Stimulated activated CD4-positive, alpha-beta T cell treated with anti-CD3 and anti-CD28 coated beads, Interleukin-15, amount 100 ng/mL, for 48 hours (primary cell): ENCODE measurements at places on chromosomes 4 and X.
A peak's percentile ranks its signal among the peaks of the same experiment; 100 is the strongest.

- no peak for DNase-seq
Measured at GRCh38 chr4:132195176-132195575, 953.9 kb upstream of the PCDH10 start.

DNA sequence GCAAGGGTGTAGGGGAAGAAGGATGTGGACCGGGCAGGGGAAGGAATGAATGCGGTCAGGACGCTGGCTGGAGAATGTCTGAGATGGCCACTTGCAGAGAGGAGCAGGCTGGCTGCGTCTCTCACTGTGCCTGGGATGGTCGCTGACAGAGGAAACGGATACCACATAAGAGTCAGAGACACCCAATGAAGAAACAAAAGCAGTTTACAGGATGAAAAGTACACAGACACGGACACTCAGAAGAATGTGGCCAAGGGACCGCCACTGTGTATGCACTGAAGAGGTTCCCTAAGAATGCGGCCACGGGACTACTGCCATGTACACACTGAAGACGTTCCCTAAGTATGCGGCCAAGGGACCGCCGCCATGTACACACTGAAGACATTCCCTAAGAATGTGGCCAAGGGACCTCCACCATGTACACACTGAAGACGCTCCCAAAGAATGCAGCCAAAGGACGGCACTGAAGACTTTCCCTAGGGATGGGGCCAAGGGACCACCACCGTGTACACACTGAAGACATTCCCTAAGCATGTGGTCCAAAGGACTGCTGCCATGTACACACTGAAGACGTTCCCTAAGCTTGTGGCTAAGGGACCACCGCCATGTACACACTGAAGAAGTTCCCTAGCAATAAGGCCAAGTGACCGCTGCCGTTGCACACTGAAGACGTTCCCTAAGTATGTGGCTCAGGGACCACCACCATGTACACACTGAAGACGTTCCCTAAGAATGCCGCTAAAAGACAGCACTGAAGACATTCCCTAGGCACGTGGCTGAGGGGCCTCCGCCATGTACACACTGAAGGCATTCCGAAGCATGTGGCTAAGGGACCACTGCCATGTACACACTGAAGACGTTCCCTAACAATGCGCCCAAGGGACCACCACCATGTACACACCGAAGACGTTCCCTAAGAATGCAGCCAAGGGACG lies 32.2 kb downstream of the DHRSX start:
- DNase-seq, result no peak

- no peak for DNase-seq
Measured at GRCh38 chr4:80263541-80264351, 2.7 kb upstream of the FGF5 start.

DNA sequence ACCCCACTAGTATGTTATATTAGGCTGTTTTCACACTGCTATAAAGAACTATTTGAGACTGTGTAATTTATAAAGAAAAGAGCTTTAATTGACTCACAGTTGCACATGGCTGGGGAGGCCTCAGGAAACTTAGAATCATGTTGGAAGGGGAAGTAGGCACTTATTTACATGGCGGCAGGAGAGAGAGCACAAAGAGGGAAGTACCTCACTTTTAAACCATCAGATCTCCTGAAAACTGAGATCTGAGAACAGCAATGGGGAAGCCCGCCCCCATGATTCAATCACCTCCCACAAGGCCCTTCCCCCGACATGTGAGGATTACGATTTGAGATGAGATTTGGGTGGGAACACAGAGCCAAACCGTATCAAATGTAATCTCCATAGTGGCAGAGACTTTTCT lies 45.4 kb upstream of the XK start:
- DNase-seq, result no peak

DNA sequence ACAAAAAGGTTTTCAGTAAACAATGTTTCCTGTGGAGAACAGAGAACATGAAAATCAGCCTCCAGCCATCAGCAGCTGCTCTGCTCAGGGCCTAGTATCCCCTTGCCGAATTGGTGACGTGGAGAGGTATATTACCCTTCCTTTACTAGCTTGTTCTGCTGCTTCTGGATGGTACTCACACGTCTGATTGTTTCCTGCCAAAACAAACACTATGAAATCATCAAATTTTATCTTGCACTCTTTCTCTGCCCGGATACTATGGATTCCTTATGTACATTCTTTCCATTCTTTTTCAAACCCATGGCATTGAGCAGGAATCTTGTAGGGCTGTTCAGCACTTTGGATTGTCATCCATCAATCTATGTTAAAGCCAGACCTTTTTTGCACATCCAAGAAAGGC lies 18.8 kb upstream of the METAP1 start:
- DNase-seq, result no peak

- DNase-seq, result no peak
Measured at GRCh38 chrX:153831429-153832150, 1.2 kb upstream of the PDZD4 start.

GRCh38 chr4:40349561-40350198 lies 14.5 kb downstream of the CHRNA9 start:
- no peak for DNase-seq

- no peak for DNase-seq
Measured at GRCh38 chr4:80407246-80407645, 71.7 kb downstream of the CFAP299 start.

GRCh38 chrX:116435597-116435996 lies 809 bp upstream of the SLC6A14 start:
- no peak for DNase-seq

- DNase-seq, result no peak
Measured at GRCh38 chr4:166064721-166065120, 191.7 kb downstream of the TLL1 start.

GRCh38 chr4:171813526-171814250 lies 484 bp downstream of the GALNTL6 start:
- no peak for DNase-seq

GRCh38 chr4:186698028-186698427 lies 25.6 kb downstream of the FAT1 start:
- DNase-seq, result no peak

DNA sequence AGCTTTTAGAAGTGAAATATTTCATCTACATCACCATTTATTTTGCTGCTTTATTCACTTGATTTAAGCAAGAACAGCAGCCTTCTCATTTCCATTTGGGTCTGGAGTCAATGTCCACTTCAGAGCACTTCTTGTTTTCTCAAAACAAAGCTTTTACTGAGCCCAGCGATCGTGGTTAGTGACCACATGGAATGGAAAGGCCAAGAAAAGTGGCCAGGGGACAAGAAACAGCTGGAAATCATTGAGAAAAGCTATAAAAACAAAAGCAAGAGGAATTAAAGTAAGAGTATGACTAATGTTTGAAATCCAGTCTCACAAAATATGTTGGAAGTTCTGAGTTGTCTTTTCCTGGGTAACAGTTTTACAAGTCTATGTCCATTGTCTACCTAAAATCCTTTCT lies 328.4 kb upstream of the INTU start:
- DNase-seq, result no peak

- no peak for DNase-seq
Measured at GRCh38 chr4:153763404-153763803, 3.6 kb upstream of the RNF175 start.

GRCh38 chr4:1872870-1873269 lies 1.7 kb downstream of the NSD2 start:
- no peak for DNase-seq

- peak; percentile 60 for DNase-seq
Measured at GRCh38 chr4:47686294-47686872, 151.5 kb downstream of the CORIN start.

GRCh38 chrX:10098270-10098713 lies 58.5 kb upstream of the CLCN4 start:
- peak; percentile 48 for DNase-seq

GRCh38 chr4:57077550-57078343 lies 32.4 kb downstream of the IGFBP7 start:
- DNase-seq, result no peak

DNA sequence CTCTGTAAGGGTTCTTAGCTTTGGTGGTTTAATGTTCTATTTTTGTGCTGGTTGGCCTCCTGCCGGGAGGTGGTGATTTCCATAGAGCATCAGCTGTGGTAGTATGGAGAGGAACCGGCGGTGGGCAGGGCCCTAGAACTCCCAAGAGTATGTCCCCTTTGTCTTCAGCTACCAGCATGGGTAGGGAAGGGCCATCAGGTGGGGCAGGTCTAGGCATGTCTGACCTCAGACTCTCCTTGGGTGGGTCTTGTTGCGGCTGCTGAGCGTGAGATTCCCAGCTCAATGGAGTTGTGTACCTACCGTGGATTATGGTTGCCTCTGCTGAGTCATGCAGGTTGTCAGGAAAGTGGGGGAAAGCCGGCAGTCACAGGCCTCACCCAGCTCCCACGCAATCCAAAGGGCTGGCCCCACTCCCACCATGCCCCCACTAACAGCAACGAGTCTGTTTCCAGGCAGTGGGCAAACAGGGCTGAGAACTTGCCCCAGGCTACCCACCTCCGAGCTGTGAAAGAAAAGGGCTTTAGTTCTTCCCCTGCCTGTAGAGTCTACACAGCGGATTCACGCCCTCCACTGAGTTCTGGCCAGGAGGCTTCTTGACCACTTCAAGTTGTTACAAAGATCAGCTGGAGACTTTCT lies 235.9 kb downstream of the RPA4 start:
- no peak for DNase-seq

- DNase-seq, result no peak
Measured at GRCh38 chr4:116665716-116666115, 419.7 kb downstream of the TRAM1L1 start.

- DNase-seq, result no peak
Measured at GRCh38 chr4:170388255-170388654, 298.5 kb upstream of the AADAT start.

GRCh38 chr4:160537681-160538080 lies 1434.8 kb downstream of the RAPGEF2 start:
- DNase-seq, result no peak

GRCh38 chr4:18247189-18247588 lies 225.6 kb upstream of the LCORL start:
- DNase-seq, result no peak

DNA sequence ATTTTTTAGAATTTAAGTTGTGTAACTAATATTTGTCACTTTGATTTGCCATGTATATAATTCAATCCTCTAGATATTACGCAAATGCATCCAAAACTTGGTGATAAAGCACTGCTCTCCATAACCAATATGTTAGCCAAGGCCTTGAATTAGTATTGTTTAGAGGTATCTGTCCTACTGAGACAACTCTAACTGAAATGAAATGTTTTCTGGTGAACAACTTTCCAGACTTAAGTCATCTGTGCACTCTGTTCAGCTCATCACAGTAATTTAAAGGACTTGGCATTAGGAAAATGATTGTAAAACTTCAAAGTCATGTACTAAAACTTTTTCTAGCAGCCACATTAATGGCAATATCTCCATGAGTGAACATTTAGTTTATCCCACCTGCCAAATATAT lies 73.1 kb downstream of the HPGD start:
- no peak for DNase-seq

DNA sequence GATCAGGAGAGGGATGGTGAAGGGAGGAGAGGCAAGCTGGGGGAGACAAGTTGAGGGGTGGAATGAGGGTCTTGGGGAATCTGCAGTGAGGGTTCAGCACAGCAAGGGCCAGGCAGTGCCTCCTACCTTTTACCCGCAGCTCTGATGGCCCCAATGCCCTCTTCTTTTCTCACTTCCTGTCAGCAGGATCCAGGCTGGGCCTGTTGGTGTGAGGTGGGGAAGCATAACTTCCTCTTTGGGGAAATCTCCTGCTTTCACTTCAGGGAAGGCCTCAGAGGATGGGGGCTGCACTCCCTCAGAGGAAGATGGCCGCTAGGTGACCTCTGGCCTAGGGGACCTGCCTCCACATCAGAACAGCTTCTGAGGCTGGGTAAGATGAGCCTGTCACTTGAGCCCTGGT lies 36.5 kb downstream of the EFNB1 start:
- DNase-seq, result no peak

GRCh38 chrX:134732152-134732551 lies 73.9 kb upstream of the PLAC1 start:
- no peak for DNase-seq

DNA sequence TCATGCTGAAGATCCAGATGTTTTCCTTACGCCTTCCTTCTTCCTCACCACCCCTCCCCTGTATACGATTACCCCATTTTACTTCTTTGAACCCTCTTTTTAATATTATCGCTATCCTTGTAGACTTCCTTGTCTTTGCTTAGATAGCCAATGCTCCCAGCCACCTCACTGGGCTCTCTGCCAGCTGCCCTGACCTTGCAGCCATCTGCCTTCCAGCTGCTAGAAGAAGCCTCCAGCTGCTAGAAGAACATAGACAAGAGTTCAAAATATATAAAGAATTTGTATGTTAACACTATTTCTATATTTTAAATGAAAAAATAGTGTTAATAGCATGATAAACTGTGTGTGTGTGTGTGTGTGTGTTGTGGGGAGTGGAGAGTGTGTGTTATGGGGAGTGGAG lies 374.7 kb downstream of the ANKRD50 start:
- no peak for DNase-seq

DNA sequence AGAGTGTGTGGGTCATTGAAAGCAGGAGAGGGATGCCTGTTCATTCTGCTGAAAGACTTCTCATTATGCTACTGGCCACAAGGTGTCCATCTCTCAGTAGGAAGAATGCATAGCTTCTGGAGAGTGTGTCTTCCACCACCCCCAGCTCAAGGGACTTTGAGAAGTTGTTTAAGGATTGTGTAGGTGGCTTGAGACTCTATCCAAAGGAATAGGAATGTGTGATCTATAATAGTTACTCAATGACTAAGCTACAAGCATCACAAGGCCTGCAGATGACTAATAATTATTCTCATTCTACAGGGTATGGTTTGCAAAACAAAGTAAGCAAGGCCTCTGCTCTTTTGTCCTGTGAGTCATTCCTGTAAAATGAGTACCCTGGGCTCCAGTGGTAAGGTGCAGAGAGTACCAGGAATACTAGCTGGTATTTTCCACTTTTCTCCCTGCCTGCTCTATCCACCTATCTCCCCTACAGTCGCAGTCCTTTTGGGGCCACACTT lies 279.8 kb upstream of the BOD1L1 start:
- DNase-seq, result no peak

- DNase-seq, result no peak
Measured at GRCh38 chr4:101304916-101305315, 42.4 kb downstream of the PPP3CA start.
